Right forelimb (tissue), 1 donor: ENCODE measurements at places on chromosomes 1 and 21.

- DNase-seq, result peak; percentile 61
Measured at GRCh38 chr1:203089651-203090045, 3.8 kb upstream of the MYOG start.

- DNase-seq, result no peak
Measured at GRCh38 chr1:214473387-214473786, 78.0 kb downstream of the PTPN14 start.

GRCh38 chr1:119260506-119260905, 108.1 kb upstream of the HAO2 start:
- no peak for DNase-seq

GRCh38 chr1:214899908-214900460, 182.6 kb upstream of the KCNK2 start:
- no peak for DNase-seq

- peak; percentile 50 for DNase-seq
Measured at GRCh38 chr1:25926731-25927496, 20.7 kb upstream of the STMN1 start.

GRCh38 chr1:101115112-101115511, 89.5 kb upstream of the DPH5 start:
- no peak for DNase-seq

- DNase-seq, result no peak
Measured at GRCh38 chr1:174871886-174872285, 127.9 kb upstream of the CACYBP start.

DNA sequence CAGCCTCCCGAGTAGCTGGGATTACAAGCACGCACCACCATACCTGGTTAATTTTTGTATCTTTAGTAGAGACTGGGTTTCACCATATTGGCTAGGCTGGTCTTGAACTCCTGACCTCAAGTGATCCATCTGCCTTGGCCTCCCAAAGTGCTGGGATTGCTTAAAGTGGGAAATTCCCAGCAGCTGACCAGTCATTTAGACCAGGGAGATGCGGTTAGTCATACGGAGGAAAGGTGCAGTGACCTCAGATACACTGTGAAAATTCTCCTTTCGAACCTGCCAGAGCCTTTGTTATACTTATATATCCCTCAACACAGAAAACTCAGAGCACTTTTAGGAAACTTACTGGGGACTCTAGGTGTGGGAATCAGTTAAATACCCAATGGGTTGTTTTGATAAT, 39.6 kb downstream of the MAP10 start:
- DNase-seq, result no peak

GRCh38 chr1:216913976-216914375, 190.7 kb upstream of the ESRRG start:
- no peak for DNase-seq

GRCh38 chr1:111778541-111779051, 22.9 kb downstream of the DDX20 start:
- DNase-seq, result no peak

DNA sequence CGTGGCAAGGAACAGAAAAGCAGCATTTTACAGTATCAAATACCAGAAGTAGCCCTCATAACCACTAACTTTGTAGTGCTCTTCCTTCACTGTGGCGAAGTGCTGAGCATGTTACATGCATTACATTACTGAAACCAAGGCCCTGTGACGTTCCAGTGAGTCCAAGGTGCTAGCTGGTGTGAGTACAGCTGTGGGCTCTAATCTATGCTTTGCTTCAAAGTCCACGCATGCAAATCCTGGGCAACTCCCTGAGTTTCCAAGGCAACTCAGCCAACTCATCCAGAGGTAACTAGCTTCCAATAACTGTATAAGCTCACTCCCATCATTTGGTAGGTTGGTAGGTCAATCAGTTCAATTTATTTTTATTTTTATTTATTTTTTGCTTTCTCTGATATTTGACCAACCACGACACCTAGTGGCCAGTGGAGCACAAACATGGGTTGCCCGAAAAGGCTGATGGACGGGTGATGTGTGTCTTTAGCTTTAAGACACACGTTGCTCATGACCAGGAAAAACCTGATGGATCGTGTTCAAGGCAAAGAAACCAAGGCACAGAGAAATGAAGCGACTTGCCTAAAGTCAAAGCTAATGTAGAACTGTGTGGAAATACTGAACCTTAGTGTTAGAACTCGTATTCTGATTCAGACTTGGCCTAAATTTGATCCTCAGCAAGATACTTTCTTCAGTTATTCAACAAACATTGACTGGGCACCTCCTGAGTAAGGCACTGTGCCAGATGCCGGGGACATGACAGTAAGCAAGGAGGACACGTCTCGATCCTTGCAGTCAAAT, 73.0 kb downstream of the GNG12 start:
- DNase-seq, result peak; percentile 66

DNA sequence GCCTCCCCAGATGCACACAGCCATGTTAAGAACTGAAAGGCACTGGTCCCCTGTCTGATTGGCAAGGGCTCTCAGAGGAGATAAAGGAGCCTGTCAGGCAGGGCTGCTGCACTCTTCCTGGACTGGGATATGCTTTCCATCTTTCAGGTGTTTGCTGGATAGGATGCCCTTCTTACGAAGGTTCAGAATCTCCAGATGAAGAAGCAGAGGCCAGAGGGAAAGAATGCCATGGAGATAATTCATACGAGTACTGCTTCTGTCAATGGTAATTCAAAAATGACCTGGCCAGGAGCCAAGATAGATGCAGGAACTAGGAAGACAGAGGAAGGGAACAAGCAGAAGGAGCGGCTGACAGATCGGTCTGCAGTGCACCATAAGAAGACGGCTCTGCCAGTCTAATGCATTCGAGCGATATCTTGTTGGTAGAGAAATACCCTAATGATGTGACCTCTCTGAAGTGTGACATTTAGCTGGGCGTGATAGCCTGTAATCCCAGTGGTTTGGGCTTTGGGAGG, 16.6 kb upstream of the ATP2B4 start:
- DNase-seq, result no peak

DNA sequence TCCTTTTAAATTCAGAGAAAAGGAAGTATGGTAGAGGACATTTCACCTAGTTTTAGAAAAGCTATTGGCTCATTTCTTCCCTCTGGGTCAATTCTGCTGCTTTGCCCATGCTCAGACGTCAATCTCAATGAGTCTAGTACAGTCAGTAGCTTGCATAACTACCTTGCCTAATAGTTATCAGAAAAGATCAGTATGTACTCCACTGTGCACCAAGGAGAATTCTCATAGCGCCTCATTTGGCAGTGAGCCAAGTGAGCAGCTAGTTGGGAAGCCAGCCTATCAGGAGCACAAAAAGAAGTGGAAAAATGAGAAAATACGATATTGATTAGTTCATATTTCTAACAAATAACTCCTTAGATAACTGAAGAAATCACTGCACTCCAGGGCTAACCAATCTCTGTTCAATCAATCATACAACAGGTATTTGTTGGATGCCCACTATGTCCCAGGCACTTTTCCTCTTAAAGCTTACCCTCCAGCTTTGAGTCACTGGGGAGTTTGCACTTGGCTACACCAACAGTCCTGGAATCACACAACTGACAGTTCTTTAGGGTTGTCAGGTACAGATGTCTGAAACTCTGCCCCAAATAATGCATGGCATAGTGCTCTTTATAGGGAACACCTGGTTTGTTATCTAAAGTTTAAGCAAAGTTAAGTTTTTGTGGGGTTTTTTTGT, 50.2 kb downstream of the PRDX6 start:
- no peak for DNase-seq
